Activated CD8-positive, alpha-beta T cell treated with anti-CD3 and anti-CD28 coated beads, Interleukin-2, amount 10 ng/mL, durations not matched to agents 7 days and 5 days (primary cell): ENCODE measurements at places on chromosomes 1 and 21. TPM values are rescaled to one million over a fixed set of nuclear protein-coding genes. Genes with fewer than 3 reads are reported as not detected.

GRCh38 chr1:7455796-7456721, 315.0 kb upstream of the VAMP3 start:
- DNase-seq = no peak

GRCh38 chr21:34536820-34537219, 24.8 kb upstream of the KCNE1 start:
- no peak for DNase-seq

DNA sequence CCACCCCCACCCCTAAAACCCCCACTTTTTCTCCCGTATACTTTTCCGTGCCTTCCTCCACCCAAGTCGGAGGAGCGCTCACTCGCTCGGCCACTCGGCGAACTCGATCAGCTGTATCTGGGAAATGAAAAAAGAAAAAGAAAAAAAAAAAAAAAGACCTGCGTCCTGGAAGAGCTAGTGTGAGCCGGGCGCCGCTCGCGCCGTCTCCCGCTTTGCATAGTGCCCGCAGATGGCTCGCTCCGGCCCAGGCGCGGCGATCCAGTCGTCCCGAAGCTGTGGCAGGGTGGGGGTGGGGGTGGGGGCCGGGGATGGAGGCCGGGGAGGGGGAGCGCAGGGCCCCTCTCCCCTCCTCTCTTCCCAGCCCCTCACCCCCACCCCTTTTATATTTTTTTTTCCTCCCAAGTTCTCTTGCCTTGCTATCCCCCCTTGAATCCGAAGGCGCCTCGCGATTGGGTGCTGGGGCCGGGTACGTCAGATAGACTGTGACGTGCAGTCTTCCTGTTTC, 299 bp upstream of the PROX1 start:
- no peak for DNase-seq

GRCh38 chr1:87763483-87763882, 434.8 kb downstream of the LMO4 start:
- no peak for DNase-seq

GRCh38 chr1:151051356-151052009, 3.9 kb downstream of the C1orf56 start:
- no peak for DNase-seq

ADAMTS5 gene
- total RNA-seq = not detected

- no peak for DNase-seq
These were observed 54.3 kb upstream of the KCNJ6 start for GRCh38 chr21:37970548-37970947.

DNA sequence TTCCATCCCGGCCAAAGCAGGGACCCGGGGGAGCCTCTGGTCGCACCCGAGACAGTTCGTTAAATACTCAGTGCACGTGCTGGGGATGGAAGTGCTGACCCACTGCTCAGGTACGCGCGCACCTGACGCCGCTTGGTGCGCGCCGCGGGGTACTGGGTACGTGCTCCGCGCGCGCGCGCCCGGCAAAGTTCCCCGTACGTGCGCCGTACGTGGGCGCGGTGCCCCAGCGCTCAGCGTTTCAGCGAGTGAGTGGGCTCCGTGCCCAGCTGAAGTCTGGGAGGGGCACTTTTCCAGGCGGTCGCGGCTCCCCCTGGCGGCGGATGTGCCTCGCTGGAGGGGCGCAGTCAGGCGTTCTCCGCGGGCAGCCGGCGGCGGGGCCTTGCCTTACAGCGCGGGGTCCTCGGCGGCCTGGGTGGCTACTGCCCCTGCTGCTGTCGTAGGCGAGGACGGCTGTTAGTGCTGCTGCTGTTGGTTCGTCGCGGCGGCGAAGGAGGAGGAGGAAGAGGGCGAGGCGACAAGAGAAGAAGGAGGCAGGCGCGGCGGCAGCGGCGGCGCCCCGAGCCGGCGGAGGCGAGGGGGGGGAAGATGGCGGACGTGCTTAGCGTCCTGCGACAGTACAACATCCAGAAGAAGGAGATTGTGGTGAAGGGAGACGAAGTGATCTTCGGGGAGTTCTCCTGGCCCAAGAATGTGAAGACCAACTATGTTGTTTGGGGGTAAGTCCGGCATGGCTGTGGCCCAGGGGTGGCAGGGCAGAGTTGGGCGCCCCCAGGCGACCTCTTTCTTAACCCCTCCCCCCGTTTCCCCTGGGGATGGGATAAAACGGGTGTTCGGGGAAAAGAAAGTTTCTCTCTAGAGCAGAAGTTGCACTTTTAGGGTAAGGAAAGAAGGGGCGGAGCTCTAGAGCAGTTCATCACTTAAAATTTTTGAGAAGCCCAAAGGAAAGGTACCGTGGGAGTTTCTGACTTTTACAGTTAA, at the start of gene CDC73:
Gene CDC73 (plus strand): TSS at position 416 of the 978 bp plus-strand sequence. CDS start 170 bp downstream, at position 586.
- DNase-seq = peak; percentile 97

RPTN gene
- not detected for total RNA-seq

DNA sequence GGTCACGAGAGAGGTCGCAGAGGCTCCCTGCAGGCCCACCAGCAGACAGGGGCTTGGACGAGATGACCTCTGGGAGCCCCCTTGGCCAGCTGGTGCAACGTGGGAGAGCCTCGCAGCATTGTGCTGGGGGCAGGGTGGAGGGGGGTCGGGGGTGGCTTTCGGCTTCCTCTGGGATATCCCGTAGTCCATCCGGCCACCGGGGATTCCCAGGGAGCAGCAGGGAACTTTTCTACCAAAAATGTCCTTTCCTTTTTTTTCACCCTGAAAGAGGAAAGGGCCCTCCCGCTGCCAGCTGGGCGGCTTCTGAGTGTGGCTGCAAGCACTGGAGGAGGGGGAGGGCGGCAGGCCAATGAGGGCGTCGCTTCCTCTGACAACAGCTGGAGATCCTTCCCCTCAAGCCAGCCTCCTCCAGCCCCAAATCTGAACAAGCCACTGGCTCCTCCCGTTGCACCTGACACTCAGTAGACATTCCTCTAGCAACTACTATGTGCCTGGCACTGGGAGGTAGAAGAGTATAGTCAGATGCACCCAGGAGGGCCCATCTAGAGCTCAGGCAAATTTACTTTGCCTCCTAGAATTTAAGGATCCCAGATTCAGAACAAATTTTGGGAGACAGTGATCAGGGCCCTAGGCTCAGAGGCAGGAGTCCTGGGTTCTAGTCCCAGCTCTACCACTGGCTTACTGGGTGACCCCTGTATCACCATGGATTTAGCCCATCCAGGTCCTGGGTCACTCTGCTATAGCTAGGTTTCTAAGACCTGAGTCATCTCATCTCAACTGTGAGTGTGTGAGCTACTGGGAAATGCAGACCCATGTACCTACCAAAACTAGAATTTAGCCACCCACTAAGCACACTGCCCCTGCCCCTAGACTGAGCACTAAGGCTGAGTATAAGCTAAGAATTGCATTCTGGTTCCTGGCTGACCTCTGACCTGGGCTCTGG, 2.7 kb downstream of the MOB3C start:
- DNase-seq = peak; percentile 58

GRCh38 chr1:63802109-63802508, 28.3 kb downstream of the ROR1 start:
- no peak for DNase-seq

- no peak for DNase-seq
These were observed 44.8 kb downstream of the DDAH1 start for GRCh38 chr1:85420199-85420598.
